Spinal cord (tissue), 10 donors: ENCODE measurements at places on chromosomes 6 and 20.

- no peak for DNase-seq
Observed at GRCh38 chr20:3751675-3752385, 15.7 kb downstream of the ADISSP start.

- DNase-seq = no peak
Observed at GRCh38 chr6:14417377-14417776, 299.8 kb downstream of the CD83 start.

DNA sequence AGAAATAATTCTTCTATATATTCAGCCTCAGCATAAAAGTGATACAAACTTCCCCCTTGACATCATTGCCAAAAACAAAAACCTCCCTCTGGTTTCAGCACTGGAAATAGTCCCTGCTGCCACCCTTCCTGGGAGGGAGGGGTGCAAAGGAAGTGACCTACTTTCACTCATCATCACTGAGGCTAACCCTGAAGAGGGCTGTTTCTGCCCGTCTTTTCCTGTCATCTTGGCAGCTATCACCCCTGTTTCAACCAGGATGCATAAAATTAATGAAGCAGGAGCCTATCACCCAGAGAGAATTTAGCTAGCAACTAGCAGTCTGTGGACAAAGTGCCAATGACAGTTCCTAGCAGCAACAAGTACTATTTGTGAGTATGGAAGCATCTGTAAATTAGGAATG, 397.8 kb downstream of the LAMA2 start:
- DNase-seq = peak; percentile 13

GRCh38 chr20:41715526-41715925, 97.3 kb upstream of the CHD6 start:
- no peak for DNase-seq

- DNase-seq = no peak
Observed at GRCh38 chr6:89999154-89999553, 104.9 kb downstream of the GJA10 start.

DNA sequence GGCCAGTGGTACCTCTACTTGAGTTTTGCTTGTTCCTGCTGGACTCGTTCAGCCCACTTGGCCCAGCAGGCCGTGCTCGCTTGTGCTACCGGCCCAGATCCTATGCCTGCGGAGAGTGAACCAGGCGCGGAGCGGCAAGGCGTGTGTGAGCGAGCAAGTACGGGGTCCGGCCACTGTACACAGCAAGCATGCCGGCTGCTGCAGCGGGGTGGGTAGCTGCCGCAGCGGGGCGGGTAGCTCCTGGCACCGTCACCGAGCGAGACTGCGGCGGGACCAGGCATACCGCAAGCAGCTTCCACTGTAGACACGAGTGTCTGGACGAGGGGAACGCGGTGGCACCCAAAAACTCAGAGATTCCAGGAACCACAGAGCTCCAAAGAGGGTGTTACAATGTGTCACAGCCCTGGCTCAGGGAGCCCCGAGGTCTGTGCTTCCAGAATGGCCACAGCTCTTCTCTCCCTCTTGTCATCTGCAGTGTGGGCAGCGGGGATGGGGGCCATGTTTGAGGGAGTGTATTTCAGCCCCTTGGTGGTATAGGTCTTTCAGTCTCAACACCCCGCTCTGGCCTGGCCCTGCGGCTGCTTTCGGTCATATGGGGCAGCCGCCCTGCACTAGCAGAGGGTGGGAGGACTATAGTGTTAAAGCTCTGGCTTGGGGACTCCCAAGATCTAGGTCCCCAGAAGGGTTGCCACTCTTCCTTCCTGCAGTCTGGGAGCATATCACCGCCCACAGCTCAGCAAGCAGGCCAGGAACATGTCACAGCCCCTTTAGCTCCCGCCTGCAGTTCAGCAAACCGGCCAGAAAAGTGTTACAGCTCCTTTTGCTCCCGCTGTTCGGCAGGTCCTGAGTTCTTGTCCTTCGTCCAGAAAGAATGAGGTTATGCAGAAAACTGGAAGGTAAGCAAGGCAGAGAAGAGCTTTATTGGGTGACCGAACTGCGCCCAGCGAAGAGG, 6.1 kb upstream of the RWDD1 start:
- DNase-seq = peak; percentile 62

GRCh38 chr6:111823831-111824607, 49.2 kb downstream of the FYN start:
- DNase-seq = no peak

DNA sequence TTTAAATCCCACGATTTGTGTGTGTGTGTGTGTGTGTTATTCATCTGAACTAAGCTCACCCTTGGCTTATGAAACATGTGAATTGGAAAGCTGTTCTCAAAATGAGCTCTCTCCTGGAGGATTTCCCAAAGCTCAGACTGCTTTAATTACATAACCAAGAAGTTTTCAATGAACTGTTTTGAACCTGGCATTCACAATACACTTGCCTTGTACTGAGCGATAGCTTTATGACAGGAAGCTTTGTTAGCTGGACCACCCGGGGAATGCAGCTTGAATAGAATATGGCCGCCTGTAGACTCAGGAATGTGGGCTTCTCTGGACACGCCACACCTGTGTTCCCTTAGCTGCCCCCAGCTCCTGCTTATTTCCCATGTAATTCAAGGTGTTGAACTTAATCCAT, 71.4 kb upstream of the PREP start:
- DNase-seq = no peak

- no peak for DNase-seq
Observed at GRCh38 chr6:139627091-139627490, 252.6 kb upstream of the CITED2 start.

- DNase-seq = no peak
Observed at GRCh38 chr20:48008850-48009515, 223.7 kb upstream of the SULF2 start.

GRCh38 chr20:37954626-37955025, 51.7 kb downstream of the VSTM2L start:
- no peak for DNase-seq

- DNase-seq = no peak
Observed at GRCh38 chr6:42569102-42570028, 5.5 kb downstream of the UBR2 start.

- DNase-seq = no peak
Observed at GRCh38 chr6:45432977-45433376, 55.2 kb upstream of the SUPT3H start.

DNA sequence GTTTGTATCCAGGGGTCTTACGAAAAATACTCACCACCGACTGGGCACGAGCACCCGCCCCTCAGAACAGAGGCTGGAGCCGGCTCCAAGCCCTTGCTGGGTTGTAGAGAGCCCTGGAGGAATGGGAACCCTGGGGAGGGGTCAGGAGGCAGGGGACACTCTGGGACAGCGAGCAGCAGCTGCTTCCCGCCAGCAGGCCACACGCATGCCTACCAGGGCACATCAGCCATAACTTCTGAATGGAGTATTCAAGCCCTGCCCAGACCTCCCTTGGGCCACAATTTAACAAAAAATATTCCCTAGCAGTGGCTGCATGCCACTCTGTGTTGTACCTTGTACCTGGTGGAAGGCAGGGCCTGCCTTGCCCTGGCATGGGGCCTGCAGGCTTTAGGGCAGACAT, 31.6 kb upstream of the CD93 start:
- DNase-seq = no peak

DNA sequence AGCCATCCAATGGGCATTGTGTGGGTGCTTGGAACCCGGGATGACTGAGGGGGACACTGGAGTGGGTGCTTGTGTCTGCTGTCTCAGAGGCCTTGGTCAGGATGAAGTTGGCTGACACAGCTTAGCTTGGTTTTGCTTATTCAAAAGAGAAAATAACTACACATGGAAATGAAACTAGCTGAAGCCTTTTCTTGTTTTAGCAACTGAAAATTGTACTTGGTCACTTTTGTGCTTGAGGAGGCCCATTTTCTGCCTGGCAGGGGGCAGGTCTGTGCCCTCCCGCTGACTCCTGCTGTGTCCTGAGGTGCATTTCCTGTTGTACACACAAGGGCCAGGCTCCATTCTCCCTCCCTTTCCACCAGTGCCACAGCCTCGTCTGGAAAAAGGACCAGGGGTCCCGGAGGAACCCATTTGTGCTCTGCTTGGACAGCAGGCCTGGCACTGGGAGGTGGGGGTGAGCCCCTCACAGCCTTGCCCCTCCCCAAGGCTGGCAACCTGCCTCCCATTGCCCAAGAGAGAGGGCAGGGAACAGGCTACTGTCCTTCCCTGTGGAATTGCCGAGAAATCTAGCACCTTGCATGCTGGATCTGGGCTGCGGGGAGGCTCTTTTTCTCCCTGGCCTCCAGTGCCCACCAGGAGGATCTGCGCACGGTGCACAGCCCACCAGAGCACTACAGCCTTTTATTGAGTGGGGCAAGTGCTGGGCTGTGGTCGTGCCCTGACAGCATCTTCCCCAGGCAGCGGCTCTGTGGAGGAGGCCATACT, 49.4 kb downstream of the PYGB start:
- DNase-seq = no peak

DNA sequence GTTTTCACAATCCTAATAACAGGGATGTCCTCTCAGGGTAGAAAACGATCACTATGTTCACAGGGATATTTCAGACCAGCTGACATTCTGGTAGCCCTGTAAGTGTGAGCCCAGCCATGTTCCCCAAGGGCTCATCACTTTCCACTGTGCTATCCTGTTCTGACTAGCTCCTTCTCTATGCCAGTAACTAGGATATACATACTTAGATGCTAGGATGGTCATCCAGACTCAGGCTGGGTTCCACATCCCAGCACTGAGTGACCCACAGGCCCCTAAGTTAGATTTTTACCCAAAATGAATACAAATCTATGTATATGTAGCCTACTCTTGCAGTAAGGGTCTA, 83.0 kb downstream of the CD164 start:
- no peak for DNase-seq

DNA sequence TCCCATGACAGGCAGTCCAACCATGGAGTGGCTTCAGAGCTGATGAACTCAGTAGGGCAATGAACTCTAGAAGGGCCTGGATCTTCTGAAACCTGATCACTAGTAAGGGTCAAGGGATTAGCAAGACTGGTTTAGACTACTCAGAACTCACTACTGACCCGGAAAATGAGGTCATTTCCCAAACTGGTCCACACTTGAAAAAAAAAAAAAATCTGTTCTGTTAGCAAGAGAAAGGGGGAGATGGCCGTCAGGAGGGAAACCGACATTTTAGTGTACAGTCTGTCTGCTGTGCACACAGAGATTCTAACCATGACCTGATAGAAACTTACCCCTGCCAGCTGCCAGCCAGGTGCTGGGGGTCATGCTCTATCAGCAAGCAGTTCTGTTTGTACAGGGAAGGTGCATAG, 262.4 kb upstream of the AGPAT4 start:
- DNase-seq = no peak

- no peak for DNase-seq
Observed at GRCh38 chr20:10853176-10853575, 179.4 kb upstream of the JAG1 start.

DNA sequence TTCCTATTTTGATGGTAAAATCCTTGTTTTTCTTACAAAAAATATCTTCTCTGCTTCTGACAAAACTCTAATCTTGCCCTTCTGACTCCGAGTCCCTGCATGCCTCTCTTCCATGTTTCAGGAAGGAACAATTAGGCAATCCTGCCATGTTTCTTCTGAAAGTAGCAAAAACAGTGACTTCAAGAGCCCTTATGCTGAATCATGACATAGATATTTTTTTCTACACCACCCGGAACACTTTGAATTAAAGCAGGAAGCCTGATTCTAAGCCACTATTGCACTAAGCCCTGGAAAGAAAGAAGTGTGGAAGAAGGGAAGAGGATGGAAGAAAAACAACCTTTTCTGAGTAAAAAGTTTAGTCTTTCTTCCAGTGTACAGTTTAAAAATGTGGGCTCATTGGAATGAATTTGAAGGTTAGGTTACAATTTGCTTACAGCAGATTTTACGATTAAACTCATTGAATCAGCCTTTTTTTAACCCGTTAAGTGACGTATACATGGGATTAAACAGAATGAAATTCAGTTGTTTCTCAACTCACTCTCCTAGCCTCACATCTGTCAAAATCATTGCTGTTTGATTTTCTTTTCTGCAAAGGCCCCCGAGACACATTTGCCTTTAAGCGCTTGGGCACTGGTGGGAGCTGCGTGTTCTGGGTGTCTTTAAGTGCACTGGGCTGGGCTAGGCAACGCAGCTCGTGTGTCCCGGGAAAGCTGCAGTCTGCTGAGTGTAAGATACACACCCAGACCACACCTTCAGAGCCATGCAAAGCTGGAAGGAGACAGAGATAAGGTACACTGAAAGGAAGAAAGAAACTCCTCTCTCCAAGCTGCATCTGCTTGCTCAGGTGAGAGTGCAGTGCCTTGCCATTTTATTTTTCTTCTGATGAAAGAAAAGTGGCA, 159.4 kb upstream of the CITED2 start:
- peak; percentile 14 for DNase-seq

DNA sequence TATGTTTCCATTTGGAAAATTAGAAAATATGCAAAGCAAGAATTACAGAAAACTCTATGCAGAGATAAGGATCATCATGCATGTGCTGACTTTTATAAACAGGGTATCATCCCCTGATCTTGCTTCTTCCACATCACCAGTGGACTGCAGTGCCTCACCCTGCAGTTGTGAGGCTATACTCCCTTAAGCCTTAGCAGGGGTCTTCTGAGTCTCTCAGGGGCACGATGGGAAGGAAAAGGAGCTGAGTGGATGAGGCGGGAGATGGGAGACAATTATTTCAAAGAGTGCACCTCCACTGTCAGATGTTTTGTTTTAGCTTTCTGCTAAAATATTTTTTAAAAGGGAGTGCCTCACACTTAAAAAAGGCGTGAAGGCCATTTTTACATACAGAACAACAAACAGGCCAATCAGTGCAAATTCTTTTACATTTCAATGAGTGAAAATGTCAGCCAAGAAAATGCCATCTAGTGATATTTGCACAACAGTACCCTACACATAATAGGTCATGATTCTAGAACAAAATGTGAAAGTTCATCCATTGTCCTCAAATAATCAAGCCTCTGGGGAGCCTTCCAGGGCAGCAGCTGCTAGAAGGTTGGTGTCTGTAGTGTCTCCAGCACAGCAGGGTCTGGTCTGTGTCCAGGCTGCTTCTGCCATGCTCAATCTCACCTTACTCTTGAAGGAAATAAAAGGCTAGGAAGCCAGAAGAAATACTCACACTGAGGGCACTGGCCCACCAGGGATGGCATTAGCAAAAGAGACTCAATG, 13.2 kb upstream of the SERPINB9 start:
- no peak for DNase-seq

- no peak for DNase-seq
Observed at GRCh38 chr20:15842872-15843271, 730.4 kb downstream of the KIF16B start.

DNA sequence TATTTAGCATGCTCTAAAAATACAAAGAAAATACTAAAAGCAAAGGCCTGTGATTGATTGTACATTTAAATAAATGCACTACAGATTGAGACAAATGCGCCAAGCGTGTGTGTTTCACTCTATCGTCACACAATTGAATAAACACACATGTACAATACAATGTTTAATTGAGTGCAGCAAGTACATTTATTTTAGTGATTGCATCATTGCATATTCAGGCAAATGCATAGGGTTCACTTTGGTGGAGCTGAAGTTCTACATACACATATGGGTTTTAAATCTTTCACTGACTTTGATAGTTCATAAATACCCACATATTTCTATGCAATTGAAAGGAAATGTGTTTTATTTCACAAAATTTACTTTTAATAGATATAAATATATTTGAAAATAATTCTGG, 750.6 kb upstream of the MMS22L start:
- DNase-seq = no peak
